ENCODE measurements at places on chromosomes 5 and 9.

DNA sequence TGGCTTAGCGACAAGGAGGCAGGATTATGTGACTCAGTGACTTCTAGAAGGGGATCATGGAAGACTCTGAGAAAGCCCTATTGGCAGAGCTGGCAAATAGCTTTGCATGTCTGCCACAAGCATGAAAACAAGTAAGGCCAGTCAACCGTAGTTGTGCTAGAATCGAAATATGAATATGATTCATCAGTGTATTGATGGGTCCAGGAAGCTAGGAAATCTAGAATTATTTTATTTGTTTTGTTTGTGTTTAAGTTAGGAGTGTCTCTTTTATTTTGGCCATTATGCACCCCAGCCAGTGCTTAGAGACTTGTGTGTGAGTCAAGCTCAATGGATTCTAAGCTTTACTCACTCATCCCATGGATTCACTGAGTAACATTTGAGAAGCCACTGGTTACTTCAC is 3.8 kb upstream of the ITGA2 start:
- no peak for DNase-seq

DNA sequence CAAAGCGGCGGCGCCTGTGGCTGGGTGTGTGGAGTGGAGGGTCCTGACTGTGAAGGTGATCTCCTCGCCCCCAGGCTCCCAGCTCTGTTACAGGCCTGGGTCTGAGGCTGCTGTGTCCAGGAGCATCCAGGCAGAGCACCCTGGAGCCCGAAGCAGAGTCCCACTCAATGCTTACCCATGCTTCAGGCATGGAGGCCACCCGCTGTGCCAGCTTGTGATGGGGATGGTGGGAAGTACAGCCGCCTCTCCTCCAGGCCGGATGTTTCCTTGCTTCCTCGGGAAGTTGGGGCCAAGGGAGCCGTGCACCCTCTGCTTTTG is 255.9 kb upstream of the IRX1 start:
- DNase-seq: no peak

- DNase-seq: no peak
Observed at GRCh38 chr5:52784737-52785136, 3.0 kb upstream of the ITGA1 start.

- DNase-seq: no peak
Observed at GRCh38 chr5:155826611-155827507, 500.1 kb upstream of the SGCD start.

DNA sequence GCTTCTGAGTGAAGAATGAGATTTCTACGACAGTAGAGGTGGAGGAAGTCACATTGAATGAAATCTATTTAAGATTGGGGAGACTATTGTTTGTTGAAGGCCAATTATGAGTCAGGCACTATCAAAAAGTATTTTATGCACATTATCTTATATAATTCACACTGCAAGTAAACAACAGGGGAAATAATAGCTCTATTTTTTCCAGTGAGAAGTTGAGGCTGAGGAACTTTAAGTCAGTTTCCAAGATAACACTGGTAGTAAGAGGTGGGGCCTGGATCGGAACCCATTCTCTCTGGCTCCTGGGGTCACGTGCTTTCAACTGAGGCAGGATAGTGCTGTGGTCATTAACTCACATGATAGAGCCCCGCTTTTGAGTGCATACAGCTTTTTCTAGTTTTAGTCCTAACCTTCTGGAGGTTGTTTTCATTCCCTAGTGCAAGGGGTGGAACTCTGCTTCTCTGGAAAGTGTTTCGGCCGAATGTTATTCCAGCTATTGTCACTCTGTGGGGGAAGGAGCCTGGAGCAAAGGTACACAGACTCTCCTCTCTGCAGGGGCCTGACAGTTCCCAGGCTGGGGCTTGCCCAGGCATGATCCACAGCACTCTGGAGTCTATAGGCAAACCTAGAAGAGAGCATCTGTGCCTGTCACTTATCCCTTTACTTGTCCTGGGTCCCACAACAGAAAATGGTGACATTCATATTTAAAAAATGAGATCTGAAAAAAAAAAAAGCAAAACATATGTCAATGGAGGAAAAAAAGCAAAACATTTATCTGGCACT is 352.4 kb upstream of the ACTBL2 start:
- peak; percentile 20 for DNase-seq

GRCh38 chr9:70411121-70411929 is 3.1 kb downstream of the KLF9 start:
- no peak for DNase-seq

DNA sequence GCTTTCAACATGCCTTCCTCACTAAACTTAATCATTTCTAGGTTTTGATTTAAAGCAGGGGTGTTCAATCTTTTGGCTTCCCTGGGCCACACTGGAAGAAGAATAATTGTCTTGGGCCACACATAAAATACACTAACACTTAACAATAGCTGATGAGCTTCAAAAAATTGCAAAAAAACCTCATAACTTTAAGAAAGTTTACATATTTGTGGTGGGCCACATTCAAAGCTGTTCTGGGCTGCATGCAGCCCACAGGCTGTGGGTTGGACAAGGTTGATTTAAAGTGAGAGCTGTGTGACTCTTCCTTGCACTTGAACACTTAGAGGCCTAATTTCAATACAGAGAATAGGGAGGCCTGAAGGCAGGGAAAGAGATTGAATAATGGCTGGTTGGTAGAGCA is 598.3 kb downstream of the EFNA5 start:
- no peak for DNase-seq

GRCh38 chr9:69633716-69634115 is 38.5 kb downstream of the APBA1 start:
- DNase-seq: no peak

DNA sequence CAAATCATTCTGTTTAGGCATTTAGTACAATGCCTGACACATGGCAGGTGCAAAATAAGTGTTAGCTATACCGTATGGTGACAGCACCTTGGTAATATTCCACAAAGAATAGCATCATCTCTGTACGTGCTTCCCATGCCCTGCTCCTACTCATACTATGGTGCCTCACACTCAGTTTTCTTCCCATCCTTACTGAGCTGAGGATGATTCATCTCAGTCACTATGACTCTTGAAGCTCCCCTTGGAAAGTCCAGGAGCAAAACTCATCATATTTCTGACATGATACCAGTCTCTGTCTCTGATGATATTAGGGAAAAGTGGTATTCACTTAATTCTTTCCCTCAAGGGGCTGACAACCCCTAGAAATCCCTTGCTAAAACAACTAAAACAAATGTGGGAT is 423.3 kb downstream of the EFNA5 start:
- DNase-seq: no peak

DNA sequence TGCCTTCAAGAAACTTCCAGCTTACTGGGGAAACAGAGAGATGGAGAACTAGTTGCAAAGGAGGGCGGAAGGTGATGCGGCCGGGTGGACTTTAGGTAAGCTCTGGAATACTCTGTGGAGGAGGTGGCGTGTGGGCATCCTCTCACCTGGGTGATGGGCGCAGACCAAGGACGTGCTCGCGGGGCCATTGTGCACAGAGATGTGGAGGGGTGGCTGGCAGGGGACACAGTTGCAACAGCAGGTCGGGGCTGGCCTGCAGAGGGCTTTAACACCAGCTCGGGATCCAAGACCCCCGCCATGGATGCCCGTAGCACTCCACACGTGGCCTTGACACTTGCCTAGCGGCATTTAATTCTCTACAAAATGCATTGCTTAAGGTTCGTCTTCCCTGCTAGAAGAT is 26.6 kb downstream of the IER5L start:
- DNase-seq: no peak

DNA sequence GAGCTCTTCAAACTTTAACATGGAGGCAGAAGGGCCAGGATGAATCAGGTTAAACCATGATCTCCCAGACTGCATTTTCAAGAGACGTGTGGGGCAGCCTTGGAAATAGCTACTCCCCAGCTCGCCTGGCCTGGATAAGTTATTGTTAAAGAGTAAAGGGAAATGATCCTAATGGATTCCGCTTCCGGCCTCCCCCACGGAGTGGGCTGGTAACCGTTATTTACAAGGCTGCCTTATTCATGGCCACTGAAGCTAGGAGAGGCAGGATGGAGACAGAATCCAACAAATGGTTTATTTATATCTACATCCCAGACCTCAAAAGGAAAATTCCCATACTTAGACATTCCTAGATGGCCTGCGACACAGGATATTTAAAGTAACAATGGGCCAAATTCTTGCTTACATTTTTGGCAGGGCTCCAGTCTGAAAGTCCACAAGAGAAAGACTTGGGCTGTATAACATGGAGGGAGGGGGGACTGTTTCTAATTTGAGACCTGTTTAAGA is 27.9 kb downstream of the SPRY4 start:
- DNase-seq: no peak

DNA sequence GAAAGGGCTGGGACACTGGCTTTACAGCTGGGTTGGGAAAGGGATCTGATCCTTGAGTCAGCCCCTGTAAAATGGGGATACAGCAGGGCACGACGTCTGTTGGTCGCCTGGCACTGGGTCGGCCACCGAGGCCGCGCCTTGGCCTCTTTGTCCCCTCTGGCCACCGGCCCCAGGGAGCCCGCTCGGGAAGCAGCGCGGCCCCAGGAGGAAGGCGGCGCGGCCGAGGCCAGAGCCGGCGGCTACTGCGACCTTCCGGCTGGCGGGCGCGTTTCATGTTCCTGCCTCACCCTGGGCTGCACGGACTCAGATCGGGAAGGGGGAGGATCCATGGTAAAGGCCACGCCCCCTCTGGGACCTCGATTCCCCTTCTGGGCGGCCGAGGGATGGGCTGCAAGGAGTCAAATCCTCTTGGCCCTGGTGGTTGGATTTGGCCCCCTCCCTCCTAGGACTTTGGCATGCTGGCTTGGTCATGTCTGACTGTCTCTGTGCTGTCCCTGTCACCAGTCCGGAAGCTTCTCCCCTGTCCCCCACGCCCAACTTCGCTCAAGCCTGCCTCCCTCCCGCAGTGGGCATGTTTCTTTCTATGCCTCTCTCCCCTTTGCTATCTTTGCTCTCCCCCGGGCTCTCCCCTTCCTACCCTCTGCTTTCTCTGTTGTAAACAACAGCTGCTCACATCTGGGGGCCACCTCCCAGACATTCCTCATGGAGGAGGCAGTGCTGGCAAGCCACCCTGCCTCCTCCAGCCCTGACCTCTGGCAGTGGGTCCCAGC is 25.8 kb downstream of the FPGS start:
- DNase-seq: no peak

GRCh38 chr5:45277860-45278259 is 418.3 kb downstream of the HCN1 start:
- DNase-seq: no peak

- no peak for DNase-seq
Observed at GRCh38 chr5:107979291-107979690, 308.6 kb upstream of the EFNA5 start.

DNA sequence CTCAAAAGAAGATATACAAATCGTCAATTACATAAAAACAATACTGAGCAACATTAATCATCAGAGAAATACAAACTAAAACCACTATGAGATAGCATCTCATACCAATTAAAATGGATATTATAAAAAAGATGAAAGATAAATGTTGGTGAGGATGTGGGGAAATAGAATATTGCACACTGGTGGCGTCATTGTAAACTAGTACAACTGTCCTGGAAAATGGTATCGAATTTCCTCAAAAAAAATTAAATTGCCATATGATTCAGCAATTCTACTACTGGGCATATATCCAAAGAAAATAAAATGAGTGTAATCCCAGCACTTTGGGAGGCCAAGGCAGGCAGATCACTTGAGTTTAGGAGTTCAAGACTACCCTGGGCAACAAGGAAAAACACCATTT is 326.0 kb upstream of the FTMT start:
- DNase-seq: no peak

GRCh38 chr9:75389101-75389500 is 300.8 kb downstream of the OSTF1 start:
- no peak for DNase-seq

DNA sequence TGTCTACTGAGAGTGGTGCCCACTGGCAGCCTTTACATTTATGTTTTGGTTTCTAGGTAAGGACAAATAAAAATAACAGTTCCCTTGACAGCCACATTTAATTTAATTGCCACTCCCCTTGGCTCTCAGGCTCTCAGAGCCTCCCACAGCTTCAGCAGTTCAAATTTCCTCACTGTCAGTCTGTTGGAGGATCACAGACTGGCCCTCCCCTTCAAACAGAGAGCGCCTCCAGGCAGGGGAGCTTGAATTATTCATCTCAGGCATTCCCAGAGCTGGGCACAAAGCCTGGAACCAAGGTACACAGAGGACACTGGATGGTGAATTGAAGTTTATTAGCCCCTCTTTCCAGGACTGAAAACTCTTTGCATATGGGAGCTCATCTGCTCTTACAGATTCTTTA is 407.7 kb downstream of the SPOCK1 start:
- DNase-seq: peak; percentile 20

- DNase-seq: no peak
Observed at GRCh38 chr5:56319526-56320181, 86.5 kb upstream of the ANKRD55 start.

DNA sequence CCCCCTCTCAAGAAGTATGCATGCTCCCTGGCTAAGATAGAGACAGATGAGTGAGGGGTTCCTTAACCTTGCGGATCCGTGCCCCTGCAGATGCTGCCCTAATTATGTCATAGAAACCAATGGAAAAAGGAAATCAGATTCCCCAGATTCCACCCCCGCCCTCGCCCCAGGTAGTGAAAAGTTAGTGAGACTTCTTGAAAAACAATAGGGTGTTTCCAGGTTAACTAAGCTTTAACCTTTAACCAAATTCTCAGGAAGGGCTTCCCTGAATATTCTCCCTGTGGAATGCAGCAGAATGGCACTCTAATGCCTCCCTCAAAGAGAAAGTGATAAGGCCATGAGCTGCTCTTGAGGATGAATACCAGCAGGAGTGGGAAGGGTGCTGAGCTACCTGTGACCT is 116.0 kb upstream of the RANBP3L start:
- no peak for DNase-seq

DNA sequence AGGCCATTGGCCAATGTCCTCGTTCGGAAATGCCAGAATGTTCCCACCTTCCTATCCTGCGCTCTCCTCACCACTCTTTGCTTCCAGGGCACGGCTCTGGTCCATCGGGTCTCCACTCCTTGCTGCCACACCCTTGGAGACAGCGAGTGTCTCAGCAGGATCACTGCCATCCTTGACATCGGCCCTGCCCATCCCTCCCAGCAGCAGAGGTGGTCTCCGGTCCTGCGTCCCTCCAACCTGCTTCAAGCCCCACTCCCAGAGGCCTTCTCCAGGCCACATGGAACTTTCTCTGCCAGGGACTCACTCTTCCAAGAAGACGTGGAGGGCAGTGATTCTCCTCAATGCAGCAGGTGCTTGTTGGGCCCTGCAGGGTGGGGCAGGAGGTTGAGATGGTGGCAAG is 42.7 kb downstream of the IRX2 start:
- DNase-seq: no peak

DNA sequence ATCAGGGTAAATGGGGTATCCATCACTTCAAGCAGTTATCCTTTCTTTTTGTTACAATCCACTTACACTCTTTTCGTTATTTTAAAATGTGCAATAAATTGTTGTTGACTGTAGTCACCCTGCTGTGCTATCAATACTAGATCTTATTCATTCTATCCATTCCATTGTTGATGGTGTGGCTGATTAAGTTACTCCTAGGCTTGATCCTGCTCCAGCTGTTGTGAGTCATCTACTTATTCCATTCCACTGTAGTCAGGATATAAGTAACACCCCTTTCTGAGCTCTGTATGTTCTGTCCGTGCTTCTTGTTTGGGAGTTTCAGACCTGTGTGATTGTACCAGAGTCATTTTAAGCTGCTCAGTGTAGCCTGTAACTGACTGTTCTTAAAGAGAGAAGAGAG is 122.5 kb upstream of the RUSC2 start:
- DNase-seq: no peak
